ENCODE measurements at places on chromosomes 4 and X.
A peak's percentile ranks its signal among the peaks of the same experiment; 100 is the strongest.

DNA sequence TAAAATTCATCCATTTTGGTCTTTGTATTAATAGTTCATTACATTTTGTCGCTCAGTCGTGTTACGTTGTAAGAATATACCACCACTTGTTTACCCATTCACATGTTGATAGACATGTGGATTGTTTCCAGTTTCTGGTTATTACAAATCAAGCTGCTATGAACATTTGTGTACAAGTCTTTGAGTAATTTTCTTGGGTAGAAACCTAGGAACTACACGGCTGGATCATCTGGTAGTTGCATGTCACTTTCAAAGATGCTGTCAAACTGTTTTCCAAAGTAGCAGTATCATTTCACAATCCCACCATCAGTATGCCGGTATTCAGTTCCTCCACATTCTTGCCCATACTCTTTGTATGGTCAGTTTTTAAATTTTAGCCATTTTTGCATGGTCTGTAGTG, 98.0 kb downstream of the GASK1B start:
- no peak for DNase-seq

GRCh38 chr4:47747211-47747610, 90.7 kb downstream of the CORIN start:
- DNase-seq, result no peak

GRCh38 chr4:182705389-182705788, 211.8 kb downstream of the DCTD start:
- no peak for DNase-seq

DNA sequence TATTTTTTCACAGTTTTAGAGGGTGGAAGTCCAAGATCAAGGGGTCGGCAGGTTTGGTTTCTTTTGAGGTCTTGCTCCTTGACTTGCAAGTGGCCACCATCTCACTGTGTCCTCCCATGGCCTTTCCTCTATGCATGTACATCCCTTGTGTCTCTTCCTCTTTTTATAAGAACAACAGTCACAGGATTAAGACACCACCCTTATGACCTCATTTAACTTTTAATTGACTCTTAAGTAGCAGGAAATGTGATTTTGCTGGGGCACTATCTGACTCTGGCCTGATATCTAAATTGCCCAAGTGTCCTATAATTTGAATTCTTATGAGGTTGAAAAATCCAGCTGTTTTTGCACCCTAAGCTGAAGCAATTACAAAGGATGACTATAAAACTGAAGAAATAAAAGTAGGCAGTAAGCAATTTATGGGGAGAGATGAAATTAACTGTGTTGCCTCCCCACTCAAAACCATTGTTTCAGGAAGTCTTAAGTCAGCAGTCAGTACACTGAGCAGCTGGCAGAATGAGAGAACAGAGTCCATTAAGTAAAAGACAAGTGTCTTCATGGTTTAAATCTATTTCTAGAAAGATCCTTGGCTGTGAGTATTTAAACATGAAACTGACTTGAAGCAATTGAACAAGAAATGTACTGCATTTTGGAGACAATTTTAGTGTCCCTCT, 601.3 kb downstream of the SPRY1 start:
- no peak for DNase-seq

DNA sequence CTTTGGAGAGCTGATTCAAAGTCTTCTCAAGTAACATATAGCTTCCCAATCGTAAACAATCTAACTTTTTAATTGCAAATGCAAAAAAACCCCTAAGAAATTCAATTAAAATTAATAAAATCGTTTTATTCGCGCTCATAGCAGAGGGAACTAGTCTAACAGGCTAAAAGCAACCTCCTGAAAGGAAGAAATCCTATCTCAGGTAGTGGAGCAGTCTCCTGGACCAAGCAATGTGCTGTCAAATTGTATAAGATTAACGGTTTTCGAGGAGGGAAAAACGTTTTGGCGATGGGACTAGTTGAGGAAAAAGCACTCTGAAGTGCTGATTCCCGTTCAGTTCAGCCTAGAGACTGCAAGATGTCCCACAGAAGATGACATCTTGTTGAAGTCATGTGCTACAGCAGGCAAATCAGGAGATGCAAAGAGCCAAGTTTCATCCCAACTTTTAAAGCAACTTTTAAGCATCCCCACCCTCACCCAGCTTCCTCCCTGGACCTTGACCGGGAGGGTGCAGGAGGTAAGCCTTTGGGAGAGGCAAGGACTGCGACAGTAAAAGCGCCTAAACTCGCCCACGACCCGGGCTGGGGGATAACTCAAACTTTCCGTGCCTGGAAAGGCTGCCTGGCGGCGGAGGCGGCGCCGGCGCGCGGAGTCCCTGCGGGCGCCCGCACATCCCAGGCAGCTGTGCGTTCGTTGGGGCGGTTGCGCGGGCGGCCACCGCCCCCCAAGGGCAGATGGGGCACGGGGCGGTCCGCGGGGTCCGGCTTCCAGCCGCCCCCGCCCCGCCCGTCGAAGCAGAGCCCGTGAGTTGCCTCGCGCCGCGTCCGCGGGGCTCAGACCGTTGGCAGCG, 784 bp downstream of the MAP7D3 start:
- peak; percentile 51 for DNase-seq

- DNase-seq, result no peak
Measured at GRCh38 chr4:65007841-65008439, 598.7 kb upstream of the TECRL start.

- DNase-seq, result no peak
Measured at GRCh38 chrX:56928546-56928945, 66.8 kb downstream of the SPIN3 start.

GRCh38 chrX:108537005-108537404, 97.4 kb downstream of the COL4A5 start:
- no peak for DNase-seq

GRCh38 chr4:1693131-1693896, 9.2 kb upstream of the FAM53A start:
- DNase-seq, result peak; percentile 69

DNA sequence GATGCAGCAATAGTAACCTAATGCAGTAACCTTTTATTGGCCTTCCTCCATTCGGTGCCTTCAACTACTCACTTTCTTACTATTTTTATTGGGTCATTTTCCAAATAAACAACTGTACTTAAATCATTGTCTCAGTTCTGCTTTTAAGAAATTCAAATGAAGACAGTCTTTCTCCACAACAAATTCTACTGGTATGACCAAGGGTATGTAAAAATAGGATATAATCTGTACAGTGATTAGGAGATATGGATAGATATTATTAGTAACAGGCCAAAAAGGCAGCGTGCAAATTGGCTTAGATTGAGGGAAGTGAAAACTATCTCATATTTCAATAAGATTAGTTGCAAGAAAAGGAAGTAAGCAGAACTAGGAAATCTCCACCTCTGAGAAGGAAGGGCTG, 177.4 kb upstream of the PPP1R2C start:
- DNase-seq, result no peak

DNA sequence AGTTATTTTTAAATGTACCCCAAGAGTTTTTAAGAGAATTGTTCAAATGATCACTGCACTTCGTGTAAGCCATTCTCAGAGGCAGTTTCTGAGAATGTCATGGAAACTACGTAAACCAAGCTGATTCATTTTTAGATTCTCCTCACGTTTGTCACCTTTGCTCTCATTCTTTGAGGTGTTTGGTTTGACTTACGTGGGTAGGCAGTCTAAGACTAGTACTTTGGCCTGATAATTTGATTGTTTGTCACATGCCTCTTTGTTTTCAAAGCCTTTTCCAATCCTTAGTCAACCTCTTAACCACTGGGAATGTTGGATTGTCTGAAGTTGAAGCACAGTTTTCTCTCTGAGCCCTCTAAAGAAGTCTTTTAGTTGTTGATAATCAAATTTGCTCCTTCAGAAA, 10.5 kb downstream of the SEPTIN11 start:
- DNase-seq, result peak; percentile 6

GRCh38 chr4:150570862-150571261, 11.1 kb upstream of the MAB21L2 start:
- DNase-seq, result no peak

GRCh38 chr4:164542431-164542830, 211.5 kb upstream of the SMIM31 start:
- no peak for DNase-seq

- DNase-seq, result peak; percentile 26
Measured at GRCh38 chr4:101306225-101306624, 41.1 kb downstream of the PPP3CA start.

DNA sequence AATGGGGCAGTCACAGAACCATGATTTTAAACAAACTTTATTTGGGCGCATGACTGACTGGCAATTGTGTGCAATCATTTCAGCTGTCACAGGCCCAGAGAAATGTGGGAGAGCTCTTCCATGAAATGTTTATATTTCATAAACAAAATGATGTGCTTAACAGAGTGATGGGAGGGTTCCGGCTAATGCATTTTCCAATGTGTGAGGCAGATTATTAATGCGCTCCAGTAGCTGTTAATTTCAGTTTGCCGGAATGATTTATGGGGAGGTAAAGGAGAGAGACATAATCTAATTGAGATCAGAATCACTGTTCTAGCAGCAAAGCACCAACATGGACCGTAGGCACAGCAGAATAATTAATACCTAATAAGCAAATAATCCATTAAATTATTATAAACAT, 55.6 kb downstream of the NKX6-1 start:
- DNase-seq, result no peak

DNA sequence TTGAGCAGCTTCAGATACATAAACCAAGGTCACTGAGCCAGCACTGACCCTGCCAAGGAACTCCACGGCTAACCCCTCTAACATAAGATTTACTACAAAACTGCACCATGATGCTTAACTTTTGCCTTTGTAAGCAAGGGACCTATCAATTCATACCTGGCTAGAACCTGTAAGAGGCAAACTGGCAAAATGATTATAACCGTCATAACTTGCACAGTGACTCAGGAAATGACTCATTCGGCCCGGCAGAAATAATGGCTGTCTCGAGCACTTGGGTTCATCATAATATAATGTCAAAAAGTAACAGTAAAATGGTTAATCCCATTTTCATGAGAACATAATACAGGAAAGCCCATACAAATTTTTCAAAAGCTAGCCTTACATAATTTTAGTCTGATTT, 17.2 kb downstream of the RASGEF1B start:
- peak; percentile 36 for DNase-seq

DNA sequence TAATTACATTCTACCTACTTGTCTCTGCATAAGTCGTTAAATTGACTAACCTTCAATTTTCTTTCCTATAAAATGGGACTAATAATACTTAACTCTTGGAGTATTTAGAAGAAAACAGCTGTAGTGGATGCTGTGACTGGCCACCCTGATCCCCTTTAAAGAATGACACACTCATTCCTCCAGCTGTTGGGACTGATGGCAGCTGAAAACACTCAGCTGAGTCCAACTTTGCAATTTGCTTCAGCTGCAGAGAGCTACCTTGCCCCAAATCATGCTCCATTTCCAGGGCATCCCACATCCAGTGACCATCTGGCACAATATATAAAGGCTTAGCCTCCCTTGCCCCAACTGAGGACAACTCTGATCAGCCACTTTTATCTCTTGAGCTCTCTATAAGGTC, 89.1 kb downstream of the MID1IP1 start:
- no peak for DNase-seq

GRCh38 chrX:50827996-50828395, 14.0 kb upstream of the SHROOM4 start:
- DNase-seq, result no peak

GRCh38 chr4:168394556-168394955, 76.0 kb upstream of the DDX60 start:
- DNase-seq, result no peak

DNA sequence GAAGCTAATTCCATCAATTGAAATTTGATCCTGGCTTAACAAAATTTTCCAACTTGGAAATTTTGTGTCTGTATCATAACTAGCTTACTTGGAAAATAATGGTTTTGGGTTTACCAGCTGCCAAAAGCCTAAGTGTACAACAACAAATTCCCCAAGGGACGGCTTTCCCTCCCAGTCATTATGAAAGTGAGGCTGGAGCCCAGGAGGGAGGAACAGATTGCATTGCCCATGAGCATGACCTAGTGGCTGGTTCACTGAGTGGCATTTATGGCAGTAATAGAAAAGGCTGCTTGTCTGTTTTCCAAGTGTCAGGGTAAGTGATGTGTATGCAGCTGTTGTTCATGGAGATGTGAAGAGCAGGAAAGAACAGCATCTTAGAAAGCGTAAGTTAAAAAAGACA, 70.8 kb upstream of the HHIP start:
- no peak for DNase-seq

DNA sequence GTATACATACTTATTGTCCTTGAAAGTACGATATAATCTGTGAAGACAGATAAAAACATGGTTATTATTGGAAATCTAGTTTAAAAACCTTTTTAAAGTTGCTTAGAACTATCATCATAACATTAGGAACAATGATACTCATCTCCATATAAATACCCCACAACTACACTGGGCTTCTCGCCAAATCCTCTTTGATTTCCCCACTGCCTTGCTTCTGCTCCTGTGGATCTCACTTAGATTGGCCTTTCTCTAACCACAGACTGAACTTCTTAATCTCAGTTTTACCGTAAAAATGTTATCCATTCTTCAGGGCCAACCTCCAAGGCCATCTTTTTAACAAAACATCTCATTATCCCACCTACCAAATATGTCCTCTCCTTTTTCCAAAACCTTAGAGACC, 77.6 kb downstream of the PRKG2 start:
- no peak for DNase-seq

GRCh38 chr4:88108747-88109122, 49.7 kb downstream of the ABCG2 start:
- no peak for DNase-seq

- DNase-seq, result no peak
Measured at GRCh38 chr4:110484029-110484428, 8.1 kb downstream of the ENPEP start.

GRCh38 chrX:120564925-120565324, 4.2 kb upstream of the CUL4B start:
- DNase-seq, result no peak

DNA sequence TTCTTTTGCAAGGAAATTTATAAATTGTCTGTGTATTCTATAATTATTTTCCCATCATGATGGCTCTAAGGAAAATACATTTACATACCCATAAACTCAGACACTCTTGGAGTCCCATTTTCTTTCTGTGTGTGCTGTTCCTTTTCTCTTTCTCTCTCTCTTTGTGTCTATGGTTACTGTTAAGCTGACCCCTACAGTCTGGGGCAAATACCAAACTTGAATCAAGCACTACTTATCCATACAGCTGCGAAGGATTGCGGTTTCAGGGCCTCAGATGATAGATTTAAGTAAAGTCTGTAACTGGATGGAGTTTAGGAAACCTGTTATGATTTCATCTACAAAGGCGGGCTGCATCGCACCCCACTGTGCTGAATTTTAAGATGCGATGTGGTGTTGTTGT, 150.2 kb downstream of the SHROOM3 start:
- no peak for DNase-seq

DNA sequence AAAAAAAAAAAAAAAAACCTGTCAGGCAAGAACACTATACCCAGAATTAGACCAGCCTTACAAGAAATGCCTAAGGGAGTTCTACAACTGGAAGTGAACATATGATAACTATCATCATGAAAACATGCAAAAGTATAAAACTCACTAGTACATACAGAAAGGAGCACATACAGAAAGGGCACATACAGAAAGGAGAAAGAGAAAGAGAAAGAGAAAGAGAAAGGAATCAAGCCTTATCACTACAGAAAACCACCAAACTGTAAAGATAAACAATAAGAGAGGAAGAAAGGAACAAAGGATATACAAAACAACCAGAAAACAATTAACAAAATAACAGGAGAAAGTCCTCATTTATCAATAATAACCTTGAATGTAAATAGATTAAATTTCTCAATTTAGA, 50.4 kb downstream of the PHKA1 start:
- no peak for DNase-seq

- DNase-seq, result no peak
Measured at GRCh38 chr4:15354371-15355297, 73.2 kb upstream of the C1QTNF7 start.

Data from activated naive CD8-positive, alpha-beta T cell treated with anti-CD3 and anti-CD28 coated beads for 36 hours (primary cell).